Thoracic aorta (tissue), 2 donors: ENCODE measurements at places on chromosomes 7 and 10. TPM values are rescaled to one million over a fixed set of nuclear protein-coding genes. Genes with fewer than 3 reads are reported as not detected.
A peak's percentile ranks its signal among the peaks of the same experiment; 100 is the strongest.

The TRIL gene
- total RNA-seq, result 2.6 TPM

DNA sequence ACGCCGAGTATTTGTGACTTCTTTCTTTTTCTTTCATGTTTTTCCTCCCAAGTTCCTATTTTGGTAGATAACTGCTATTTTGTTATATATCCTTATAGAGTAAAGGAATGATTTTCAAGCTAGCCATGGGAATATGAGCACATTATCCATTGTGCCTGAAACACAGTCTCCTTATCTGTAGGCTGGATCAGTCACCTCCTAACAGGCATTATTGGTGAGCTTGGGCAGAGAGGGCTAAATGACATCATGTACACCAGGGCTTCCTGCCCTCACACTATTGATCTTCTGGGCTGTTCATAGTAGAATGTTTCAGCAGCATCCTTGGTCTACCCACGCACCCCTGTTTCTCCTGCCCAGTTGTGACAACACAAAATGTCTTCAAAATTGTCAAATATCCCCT, 88.1 kb upstream of the CTBP2 start:
- no peak overlapping the region for H3K4me3 ChIP-seq
- no peaks in the 10 kb centered on the region for H3K36me3 ChIP-seq
- DNase-seq, result no peak
- H3K27ac ChIP-seq, result no peak overlapping the region
- H3K27me3 ChIP-seq, result no peaks in the 10 kb centered on the region
- H3K4me1 ChIP-seq, result no peaks in the 10 kb centered on the region

GRCh38 chr10:3222068-3222467, 49.5 kb upstream of the PITRM1 start:
- no peaks in the 10 kb centered on the region for H3K36me3 ChIP-seq
- no peak overlapping the region for H3K27ac ChIP-seq
- H3K27me3 ChIP-seq, result no peaks in the 10 kb centered on the region
- H3K4me1 ChIP-seq, result peaks cover 5% of the 10 kb centered on the region
- H3K4me3 ChIP-seq, result no peak overlapping the region

DNA sequence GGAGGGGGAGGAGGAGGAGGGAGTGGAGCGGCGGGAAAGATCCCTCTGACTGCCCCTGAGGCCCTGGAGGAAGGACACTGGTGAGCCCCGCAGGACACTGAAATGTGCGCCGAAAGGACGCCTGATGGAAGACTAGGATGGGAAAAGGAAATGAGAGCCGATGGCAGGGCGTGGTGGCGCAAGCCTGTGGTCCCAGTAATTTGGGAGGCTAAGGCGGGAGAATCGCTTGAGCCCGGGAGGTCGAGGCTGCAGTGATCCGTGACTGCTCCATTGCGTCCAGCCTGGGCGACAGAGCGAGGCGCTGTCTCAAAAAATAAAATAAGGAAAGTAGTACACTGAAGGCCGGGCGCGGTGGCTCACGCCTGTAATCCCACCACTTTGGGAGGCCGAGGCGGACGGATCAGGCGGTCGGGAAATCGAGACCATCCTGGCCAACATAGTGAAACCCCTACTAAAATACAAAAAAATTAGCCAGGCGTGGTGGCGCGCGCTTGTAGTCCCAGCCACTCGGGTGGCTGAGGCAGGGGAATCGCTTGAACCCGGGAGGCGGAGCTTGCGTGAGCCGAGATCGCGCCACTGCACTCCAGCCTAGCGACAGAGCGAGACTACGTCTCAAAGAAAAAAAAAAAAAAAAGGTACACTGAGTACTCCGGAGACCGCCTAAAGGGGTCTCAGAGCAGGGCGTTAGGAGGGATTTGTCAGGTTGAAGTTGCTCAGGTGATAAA, 561 bp upstream of the HNRNPF start:
- peaks cover 19% of the 10 kb centered on the region for H3K4me1 ChIP-seq
- H3K4me3 ChIP-seq, result peak overlapping the region; percentile 85
- DNase-seq, result no peak

GRCh38 chr10:130757271-130757670, 554.2 kb downstream of the TCERG1L start:
- no peaks in the 10 kb centered on the region for H3K36me3 ChIP-seq
- no peaks in the 10 kb centered on the region for H3K4me1 ChIP-seq
- no peak overlapping the region for H3K4me3 ChIP-seq
- no peak overlapping the region for H3K27ac ChIP-seq

The HOGA1 gene
- 12.3 TPM for total RNA-seq

DNA sequence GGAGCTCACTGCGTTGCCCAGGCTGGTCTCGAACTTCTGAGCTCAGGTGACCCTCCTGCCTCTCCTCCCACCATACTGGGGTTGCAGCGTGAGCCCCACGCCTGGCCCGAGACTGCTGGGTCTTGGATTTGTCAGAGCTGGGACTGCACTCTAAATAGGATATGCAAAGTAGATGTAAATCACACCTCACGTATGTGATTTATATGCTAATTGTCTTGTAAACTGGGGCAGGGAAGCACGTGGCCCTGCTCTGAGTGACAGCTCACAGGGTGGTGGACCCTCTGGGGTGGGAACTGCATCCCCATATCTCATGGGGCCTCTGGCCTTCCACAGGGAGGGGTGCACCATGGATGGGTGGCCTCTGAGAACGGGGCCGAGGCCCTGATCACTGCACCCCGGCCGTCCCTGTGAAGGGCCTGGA, 34.1 kb downstream of the GET4 start:
- H3K4me3 ChIP-seq, result no peak overlapping the region
- peaks cover 7% of the 10 kb centered on the region for H3K4me1 ChIP-seq
- H3K36me3 ChIP-seq, result no peaks in the 10 kb centered on the region

The FUOM gene
- total RNA-seq, result 26.1 TPM

The FAM25A gene
- total RNA-seq, result not detected

- no peak for DNase-seq
- H3K4me1 ChIP-seq, result peaks cover 24% of the 10 kb centered on the region
- H3K27ac ChIP-seq, result no peak overlapping the region
- no peaks in the 10 kb centered on the region for H3K36me3 ChIP-seq
- no peaks in the 10 kb centered on the region for H3K27me3 ChIP-seq
Measured at GRCh38 chr7:132023466-132023865, 467.0 kb upstream of the PODXL start.

DNA sequence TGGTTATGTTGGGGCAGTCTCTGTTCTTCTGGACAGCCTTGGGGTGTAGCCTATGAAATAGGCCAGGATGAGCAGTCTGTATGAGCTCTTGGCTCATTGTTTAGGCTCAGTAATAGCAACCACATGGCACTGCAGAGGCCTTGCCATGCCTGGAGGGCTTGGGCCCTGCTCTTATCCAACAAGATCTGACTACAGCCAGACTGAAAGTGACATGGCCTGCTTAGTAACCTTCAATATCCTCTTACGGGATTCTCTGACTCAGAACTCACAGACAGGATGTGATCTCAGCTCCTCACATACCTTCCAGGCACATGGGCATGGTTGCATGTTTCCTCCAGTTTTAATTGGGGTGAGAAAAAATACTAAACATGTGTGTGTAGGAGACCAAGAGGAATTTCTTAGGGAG, 289.3 kb downstream of the PTEN start:
- H3K36me3 ChIP-seq, result no peaks in the 10 kb centered on the region
- H3K27me3 ChIP-seq, result no peaks in the 10 kb centered on the region
- H3K4me1 ChIP-seq, result peaks cover 41% of the 10 kb centered on the region
- no peak overlapping the region for H3K4me3 ChIP-seq
- peak; percentile 21 for DNase-seq

DNA sequence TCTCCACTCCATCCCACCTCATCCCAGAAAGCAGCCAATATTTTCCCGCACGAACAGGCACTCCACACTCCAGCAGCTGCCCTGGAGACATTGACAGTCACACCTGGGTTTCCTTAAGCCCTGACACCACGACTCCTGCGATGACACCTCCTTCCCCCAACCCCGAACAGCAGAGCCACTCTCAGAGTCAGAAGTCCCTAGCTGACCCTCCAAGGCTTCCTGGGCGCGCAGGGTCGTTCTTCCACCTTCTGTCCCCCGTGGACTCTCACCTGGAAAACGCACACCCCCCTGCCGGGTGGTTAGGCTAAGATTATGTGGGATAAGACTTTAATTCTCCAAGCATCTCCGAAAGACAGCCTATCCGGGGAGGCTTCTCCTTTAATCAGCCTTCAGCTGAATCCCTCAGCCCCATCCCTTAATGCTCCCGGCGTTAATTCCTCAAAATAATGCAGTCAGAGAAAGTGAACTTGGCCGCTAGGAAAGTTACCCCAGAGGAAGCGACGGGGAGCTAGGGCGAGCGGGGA, 1.1 kb downstream of the DENND11 start:
- H3K27ac ChIP-seq, result peak overlapping the region; percentile 74
- no peak for DNase-seq
- H3K4me1 ChIP-seq, result peaks cover 11% of the 10 kb centered on the region
- no peaks in the 10 kb centered on the region for H3K27me3 ChIP-seq
- H3K36me3 ChIP-seq, result no peaks in the 10 kb centered on the region

DNA sequence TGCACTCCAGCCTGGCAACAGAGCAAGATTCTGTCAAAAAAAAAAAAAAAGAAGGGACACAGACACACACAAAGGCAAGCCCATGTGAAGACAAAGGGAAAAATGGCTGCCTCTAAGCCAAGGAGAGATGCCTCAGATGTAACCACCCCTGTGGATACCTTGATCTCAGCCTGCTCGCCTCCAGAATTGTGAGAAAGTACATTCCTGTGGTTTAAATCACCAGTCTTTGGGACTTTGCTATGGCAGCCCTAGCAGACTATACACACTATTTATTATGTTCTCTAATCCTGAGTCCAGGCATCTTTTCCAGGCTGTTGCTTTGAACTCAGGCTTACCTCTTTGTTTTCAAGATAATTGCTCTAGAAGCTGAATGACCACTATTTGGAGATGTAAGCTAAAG, 494.3 kb downstream of the GALNT17 start:
- no peaks in the 10 kb centered on the region for H3K27me3 ChIP-seq
- H3K4me1 ChIP-seq, result peaks cover 24% of the 10 kb centered on the region
- H3K4me3 ChIP-seq, result no peak overlapping the region
- H3K36me3 ChIP-seq, result no peaks in the 10 kb centered on the region
- no peak for DNase-seq
- H3K27ac ChIP-seq, result no peak overlapping the region

GRCh38 chr10:86965986-86966654, 2.2 kb upstream of the ADIRF start:
- H3K27me3 ChIP-seq, result no peaks in the 10 kb centered on the region
- DNase-seq, result no peak
- H3K4me3 ChIP-seq, result peak overlapping the region; percentile 17
- no peaks in the 10 kb centered on the region for H3K36me3 ChIP-seq
- peaks cover 59% of the 10 kb centered on the region for H3K4me1 ChIP-seq

The CNNM1 gene
- 0.68 TPM for total RNA-seq

The PRF1 gene
- 3.7 TPM for total RNA-seq

The CSGALNACT2 gene
- 45.1 TPM for total RNA-seq

GRCh38 chr10:114259824-114260223, 20.8 kb downstream of the VWA2 start:
- DNase-seq, result no peak
- no peaks in the 10 kb centered on the region for H3K36me3 ChIP-seq
- H3K4me1 ChIP-seq, result peaks cover 9% of the 10 kb centered on the region
- H3K27me3 ChIP-seq, result no peaks in the 10 kb centered on the region

The LRIT2 gene
- not detected for total RNA-seq

The SPAM1 gene
- total RNA-seq, result not detected

GRCh38 chr10:125846894-125847293, 23.5 kb downstream of the BCCIP start:
- H3K36me3 ChIP-seq, result peaks cover 19% of the 10 kb centered on the region
- no peaks in the 10 kb centered on the region for H3K27me3 ChIP-seq
- H3K27ac ChIP-seq, result no peak overlapping the region
- DNase-seq, result no peak
- no peaks in the 10 kb centered on the region for H3K4me1 ChIP-seq

The CALML3 gene
- not detected for total RNA-seq

The RSPH10B gene
- total RNA-seq, result not detected

The SCART1 gene
- total RNA-seq, result 10.6 TPM

DNA sequence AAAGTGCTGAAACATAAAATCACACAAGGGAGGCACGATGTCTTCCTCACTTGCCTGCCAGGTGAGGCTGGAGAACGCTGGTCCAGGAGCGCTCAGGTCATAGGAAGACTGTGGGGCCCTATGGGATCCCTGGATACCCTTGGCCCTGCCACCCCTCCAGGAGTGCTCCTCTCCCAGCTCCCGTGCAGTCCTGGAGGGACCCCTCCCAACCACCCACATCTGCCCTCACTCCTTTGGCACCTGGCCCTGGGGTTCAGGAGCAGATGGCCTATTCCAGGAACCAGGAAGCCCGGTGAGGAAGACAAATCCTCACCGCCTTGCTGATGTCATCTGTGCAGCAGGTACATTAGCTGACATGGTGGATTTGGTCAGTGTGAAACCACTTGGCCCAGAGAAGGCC, 3.7 kb upstream of the CXCL12 start:
- H3K36me3 ChIP-seq, result no peaks in the 10 kb centered on the region
- DNase-seq, result no peak
- no peak overlapping the region for H3K27ac ChIP-seq
- no peak overlapping the region for H3K4me3 ChIP-seq

The ACSM6 gene
- total RNA-seq, result not detected

The ITPRID1 gene
- total RNA-seq, result not detected
